ENCODE measurements at places on chromosomes 13 and 19. TPM values are rescaled to one million over a fixed set of nuclear protein-coding genes. Genes with fewer than 3 reads are reported as not detected.

Gene ELANE
- polyA plus RNA-seq = 0.68 TPM

Gene PDX1
- polyA plus RNA-seq = not detected

Gene CD177
- 0.06 TPM for polyA plus RNA-seq

Gene ZNF587
- polyA plus RNA-seq = 19.5 TPM

Gene ZBTB32
- 0.18 TPM for polyA plus RNA-seq

Gene NOVA2
- polyA plus RNA-seq = 1.0 TPM

Gene FFAR3
- not detected for polyA plus RNA-seq

Gene ZNF600
- polyA plus RNA-seq = 8.2 TPM
